Bone marrow (tissue), 2 donors: ENCODE measurements at places on chromosomes 4 and X.

DNA sequence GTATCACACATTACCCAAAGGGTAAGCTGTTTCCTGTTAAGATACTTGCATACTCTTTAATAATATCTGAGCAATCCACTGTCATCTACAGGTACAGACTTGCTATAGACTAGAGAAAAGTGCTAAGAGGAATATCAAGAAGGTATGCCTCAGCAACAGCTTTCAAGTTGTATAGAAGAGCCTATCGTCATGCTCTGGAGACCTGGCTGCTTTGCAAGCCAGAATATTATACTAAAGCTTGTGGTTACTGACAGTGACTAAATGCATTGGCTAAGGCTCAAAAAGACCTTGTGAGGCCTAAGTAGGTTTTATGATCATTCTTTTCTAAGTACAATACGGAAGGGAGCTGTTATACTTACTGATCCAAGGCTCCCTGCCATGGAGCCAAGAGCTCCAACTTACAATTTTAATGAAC is 11.3 kb downstream of the LAMP2 start:
- DNase-seq = no peak

GRCh38 chr4:181289198-181289597 is 954.0 kb upstream of the TENM3 start:
- DNase-seq = no peak

DNA sequence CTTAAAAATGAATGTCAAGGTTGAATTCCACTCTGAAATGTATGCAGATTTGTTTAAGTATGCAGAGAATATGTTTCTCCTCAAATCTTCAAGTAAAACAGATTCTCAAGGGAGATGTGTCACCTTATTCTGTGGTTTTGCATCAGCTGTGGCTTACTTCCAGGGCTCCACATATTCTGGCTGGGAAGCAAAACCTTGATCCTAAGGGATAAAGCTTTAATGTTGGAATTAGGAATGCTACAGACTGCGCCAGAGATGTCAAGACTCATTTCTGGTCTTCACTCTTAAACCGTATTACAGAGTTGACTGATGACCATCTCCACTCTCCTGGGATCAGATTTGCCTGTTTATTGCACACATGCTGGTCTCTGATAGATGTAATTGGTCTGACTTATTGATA is 143.9 kb upstream of the DIPK2B start:
- no peak for DNase-seq

GRCh38 chr4:40523581-40523980 is 106.1 kb downstream of the RBM47 start:
- no peak for DNase-seq

- DNase-seq = no peak
Measured at GRCh38 chr4:75848891-75849290, 53.4 kb downstream of the PPEF2 start.

DNA sequence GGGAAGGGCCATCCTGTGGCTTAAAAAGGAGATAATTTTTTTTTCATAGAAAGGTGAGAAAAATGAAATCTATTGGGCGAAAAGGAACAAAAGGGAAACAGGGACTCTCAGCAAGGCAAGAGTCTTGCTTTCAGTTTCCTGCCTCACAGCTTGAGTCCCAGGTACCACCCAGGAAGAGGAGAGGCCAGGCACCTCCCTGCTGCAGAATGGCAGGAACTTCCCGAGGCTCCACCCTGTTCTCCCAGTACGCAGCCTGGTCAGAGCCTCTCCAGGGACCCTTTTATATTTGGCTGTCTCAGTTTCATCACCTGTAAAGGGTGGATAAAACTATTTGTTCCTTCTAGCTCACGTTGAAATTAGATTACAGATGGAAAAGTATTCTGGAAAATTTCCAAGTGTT is 33.8 kb downstream of the UCHL1 start:
- no peak for DNase-seq

- DNase-seq = no peak
Measured at GRCh38 chr4:164514765-164515164, 239.2 kb upstream of the SMIM31 start.
